ENCODE measurements at places on chromosomes 16 and 17.

GRCh38 chr16:58510097-58510775 is 5.1 kb upstream of the SETD6 start:
- DNase-seq: no peak

GRCh38 chr16:66925322-66925840 is at the start of gene RRAD:
Gene RRAD, minus strand, starts transcription at chr16:66925535. Its CDS starts 356 bp downstream, at chr16:66925179.
- DNase-seq: no peak

- no peak for DNase-seq
Observed at GRCh38 chr17:56347639-56348038, 194.4 kb downstream of the ANKFN1 start.

- DNase-seq: no peak
Observed at GRCh38 chr17:60874772-60875171, 197.1 kb downstream of the BCAS3 start.

DNA sequence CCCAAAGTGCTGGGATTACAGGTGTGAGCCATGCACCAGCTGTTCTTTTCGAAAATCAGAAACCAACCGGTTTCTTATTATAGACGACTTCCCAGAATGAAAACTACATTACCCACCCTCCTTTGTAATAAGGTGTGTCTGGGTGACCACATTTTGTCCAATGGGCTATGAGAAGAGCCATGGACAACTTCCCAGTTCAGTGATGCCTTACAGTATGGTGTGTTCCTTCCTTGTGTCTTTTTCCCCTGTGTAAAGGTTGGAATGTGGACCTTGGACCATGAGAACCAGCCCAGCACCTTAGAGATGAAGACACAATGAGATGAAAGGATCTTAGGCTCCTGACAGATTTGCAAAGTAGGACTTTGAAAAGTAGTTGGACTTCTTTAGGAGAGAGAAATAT is 85.0 kb upstream of the ATF7IP2 start:
- no peak for DNase-seq

GRCh38 chr17:40540448-40540847 is 24.8 kb downstream of the CCR7 start:
- no peak for DNase-seq

DNA sequence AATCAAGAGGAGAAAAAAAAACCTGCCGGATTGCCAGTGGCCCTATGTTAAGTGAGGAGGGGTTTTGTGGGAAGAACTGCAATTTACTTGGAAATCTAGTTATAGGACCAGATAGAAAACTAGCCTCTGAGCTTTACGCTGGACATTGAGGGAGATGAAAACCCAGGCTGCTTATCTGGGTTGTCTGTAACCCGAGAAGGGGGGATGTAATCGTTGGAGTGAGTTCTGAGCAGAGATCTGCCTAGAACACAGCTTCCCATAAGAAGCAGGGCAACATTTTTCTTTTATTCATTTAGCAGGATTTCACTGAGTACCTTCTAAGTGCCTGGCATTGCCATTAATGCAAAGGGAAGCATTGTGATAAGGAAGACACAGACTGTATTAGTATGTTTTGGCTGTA is 70.6 kb downstream of the KATNIP start:
- DNase-seq: no peak

DNA sequence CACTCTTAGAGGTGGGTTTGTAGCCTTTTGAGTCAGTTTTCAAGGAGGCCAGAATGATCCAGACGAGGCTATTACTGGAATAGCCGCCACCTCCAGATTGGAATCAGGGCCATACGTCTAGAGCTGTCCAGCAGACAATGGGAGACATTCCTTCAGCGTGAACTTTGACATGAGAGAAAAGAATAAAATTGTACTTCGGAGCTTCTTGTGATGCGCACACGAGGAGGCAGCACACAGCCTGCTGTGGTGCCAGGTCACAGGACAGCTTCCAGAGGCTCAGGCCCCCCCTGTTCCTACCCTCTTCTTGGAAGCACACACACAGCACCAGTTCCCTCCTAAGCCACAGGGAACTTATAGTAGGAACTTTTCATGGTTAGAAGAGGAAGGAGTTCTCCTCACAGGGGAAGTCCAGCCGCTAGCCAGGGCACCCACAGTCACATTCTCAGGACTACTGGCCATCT is 81.0 kb downstream of the VPS53 start:
- DNase-seq: no peak

DNA sequence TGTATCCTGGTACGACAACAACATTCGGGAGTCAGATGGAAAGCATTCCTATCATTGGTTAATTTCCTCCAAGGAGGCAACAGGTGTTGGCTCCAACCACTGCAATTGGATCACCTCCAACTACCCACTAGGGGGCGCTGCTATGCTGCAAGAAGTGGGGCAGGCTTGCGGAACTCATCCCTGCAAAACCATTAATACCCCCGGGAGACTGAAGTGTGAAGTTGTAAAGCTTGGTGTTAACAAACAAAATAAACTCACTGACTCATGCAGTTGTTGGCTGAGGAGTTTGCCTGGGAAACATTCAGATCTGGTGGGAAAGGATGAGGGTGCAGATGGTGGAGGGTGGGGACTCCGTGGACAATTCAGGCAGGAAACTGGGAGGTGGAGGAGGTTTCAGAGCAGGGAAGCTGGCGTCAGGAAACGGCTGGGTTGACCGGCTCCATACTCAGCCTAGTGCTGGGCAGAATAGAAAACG is 84.9 kb downstream of the HS3ST2 start:
- peak; percentile 83 for DNase-seq

DNA sequence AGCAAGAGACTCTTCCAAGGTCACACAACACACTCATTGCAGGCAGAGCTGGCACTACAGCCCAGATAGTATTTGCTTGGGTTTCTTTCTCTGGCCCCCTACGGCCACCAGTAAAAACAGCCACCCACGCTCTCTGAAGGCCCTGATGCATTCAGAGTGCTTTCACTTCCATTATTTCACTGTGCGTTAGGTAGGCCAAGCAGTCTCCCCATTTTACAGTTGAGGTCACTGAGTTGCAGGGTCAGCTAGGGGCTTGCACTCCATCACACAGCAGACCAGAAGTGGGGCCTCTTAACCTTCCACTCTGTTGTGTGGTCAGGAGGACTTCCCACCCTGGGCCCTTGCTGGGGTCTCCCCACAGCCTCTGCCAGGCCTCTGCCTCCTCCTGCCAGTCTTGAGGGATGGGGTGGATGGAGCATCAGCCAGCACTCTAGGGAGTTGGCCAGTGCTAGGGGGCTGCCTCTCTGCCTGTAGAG is 2.5 kb downstream of the TBX21 start:
- no peak for DNase-seq

GRCh38 chr17:36027761-36028160 is 10.0 kb upstream of the CCL23 start:
- DNase-seq: no peak

- no peak for DNase-seq
Observed at GRCh38 chr17:68794636-68795434, 160.4 kb downstream of the ABCA8 start.

GRCh38 chr17:82517230-82517865 is 2.2 kb upstream of the FOXK2 start:
- no peak for DNase-seq

DNA sequence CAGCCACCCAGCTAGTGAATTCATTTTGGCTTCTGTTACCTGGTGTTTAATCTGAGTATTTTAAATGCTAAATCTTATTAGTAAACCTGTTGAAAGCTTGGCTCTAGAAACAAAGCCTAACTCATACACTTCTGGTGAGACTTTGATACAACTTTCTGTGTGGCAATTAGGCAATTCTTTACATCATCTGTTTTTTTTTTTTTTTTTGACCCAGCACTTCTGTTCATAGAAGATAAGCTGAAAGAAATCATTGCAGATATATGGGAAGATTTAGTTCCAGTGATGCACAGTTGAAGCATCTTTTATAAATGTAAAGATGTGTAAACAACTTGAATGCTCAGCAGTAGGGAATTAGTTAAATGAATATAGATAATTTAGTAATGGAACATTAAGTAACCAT is 21.7 kb upstream of the ABCC11 start:
- DNase-seq: no peak

- no peak for DNase-seq
Observed at GRCh38 chr16:24745791-24746190, 16.3 kb downstream of the TNRC6A start.

GRCh38 chr17:50151937-50152547 is 1.6 kb upstream of the PPP1R9B start:
- DNase-seq: peak; percentile 74

DNA sequence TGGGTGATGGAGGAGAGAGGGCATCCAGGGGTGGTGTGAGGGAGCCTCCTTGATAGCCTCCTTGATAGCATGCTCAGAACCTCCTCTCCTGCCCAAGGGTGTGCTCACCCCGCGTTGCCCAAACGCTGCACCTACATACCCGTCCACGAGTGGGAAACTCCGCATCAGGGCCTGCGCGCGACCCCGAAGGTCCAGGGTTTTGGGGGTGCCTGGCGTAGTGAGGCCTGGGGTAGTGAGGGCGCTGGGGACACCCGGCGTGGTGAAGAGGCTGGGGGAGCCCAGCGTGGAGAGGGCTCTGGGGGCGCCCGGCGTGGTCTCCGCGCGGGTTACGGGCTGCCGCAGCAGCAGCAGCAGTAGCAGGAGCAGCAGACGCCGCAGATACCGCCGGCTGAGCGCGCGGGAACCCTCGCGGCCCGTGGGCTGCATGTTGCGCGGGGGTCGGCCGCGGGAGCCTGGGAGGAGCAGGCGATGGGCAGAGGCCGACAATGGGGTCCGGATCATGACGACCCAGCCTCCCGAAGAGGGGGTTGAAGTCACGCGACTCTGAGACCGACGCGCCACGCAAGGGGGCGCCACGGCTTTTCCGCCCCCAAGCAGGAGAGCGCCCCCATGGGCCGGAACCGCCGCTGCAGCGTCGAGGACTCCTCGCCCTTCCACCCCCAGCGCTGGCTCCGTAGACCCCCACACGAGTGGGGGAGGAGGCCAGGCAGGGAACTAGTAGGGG is at the start of gene DPEP3:
TSS of gene DPEP3 (minus strand) at position 545 of the 724 bp plus-strand sequence. CDS start at position 426, 119 bp downstream.
- DNase-seq: no peak

DNA sequence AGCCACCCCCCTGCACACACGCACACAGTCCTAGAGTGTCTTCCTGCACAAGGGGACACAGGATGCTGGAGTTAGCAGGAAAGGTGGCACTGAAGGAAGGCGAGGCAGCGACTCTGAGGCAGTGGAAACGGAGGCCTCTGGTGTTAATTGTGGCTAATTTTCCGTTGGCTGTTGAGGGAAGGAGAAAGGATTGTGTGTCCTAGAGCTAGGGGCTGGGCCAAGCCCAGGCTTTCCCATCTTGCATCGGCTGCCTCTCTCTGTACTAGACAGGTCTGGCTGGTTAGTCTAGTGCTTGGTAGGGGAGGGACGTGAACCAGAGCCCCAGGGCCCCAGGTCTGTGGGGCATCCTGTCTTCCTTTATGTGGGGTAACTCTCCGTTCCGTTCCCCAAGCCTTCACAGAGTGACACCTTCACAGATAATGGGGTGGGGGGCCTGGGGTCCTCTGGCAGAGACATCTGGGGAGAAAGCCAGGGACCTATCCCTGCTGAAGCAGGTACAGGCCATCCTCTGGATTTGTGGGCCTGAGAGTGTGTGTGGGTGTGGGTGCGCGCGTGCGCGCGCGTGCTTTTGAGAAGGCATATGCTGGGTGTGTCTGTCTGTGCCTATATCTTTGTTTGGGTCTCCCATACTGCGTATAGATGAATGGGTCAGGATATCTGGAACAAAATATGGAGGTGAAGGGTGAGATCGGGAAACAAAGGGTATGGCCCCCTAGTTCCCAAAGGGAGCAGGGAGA is at the start of gene CHD3:
TSS of gene CHD3 (plus strand) at position 606 of the 737 bp plus-strand sequence. CDS start 212 bp downstream, outside the sequence.
- no peak for DNase-seq

GRCh38 chr17:72405662-72406230 is 284.9 kb downstream of the SOX9 start:
- DNase-seq: no peak

DNA sequence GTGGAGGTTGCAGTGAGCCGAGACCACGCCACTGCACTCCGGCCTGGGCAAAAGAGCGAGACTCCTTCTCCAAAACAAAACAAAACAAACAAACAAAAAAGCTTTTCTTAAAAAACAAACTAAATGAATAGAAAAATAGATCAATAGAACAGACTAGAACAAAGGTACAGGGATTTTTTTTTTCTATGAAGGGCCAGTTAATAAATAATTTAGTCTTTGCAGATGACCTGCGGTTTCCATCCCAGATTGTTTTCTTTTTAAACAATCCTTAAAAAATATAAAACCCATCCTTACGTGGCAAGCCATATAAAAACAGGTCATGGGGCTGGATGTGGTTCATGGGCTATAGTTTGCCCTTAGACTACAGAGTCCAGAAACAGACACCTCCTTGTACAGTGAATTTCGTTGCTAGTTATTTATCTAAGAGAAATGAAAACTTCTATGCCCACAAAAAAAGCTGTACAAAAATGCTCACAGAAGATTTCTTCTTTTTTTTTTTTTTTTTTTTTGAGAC is 45.4 kb downstream of the CREBBP start:
- DNase-seq: no peak

DNA sequence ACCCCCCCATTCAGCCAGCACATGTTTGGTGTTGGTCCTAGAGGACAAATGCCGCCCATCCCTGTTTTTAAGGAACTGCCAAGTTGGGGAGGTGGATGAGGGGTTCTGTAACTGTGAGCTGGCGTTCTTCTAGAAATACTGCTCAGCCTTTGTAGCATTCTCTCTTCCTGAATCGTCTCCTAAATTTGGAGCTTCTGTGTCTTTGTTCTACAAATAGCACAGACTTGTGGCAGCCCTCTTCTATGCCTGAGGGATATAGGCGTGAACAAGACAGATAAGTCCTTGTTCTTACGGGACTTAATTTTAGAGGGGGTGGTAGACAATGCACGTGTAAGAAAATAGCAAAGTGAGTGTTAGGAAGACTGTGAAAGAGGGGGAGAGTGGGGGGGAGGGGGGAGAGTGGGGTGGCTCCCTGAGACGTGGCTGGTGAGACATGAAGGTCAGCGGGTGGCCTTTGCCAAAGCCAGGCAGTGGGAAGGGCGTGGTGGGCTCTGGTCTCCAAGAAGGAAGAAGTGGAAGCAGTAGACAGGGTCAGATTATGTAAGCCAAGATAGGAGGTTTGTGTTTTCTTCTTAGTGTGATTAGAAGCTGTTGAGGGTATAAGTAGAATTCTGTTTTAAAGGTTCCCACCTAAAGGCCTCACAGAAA is 9.9 kb downstream of the MFSD11 start:
- DNase-seq: no peak

- no peak for DNase-seq
Observed at GRCh38 chr16:62018301-62019060, 17.8 kb downstream of the CDH8 start.

- DNase-seq: no peak
Observed at GRCh38 chr16:23668873-23669272, 9.8 kb upstream of the PLK1 start.

GRCh38 chr17:29252101-29252791 is 5.6 kb downstream of the CRYBA1 start:
- no peak for DNase-seq

DNA sequence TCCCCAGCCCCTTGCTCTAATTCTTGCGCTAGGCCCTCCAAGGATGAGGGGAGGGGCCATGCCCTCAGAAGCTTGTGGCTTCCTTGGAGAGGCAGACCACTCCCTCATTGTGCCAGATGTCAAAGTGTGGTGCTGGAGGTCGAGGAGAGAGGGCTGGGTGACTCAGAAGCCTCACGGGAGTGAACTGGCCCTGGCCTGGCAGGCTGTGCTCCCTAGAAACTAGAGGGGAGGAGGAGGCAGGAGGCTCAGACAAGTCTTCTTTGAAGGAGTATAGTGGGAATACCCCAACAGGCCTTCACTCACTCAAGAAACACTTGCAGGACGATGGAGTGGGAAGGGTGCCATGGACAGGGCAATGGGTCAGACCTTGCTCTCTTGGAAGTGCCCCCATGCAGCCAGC is 18.5 kb downstream of the ANKRD40 start:
- no peak for DNase-seq
